NCI-H510A treated with DMSO at 0.1 percent for 48 hours (cell line): ENCODE measurements at places on chromosomes 4 and X.
A peak's percentile ranks its signal among the peaks of the same experiment; 100 is the strongest.

- no peak for DNase-seq
Observed at GRCh38 chr4:80321341-80321740, 14.2 kb upstream of the CFAP299 start.

GRCh38 chr4:104870495-104871233 is 276.0 kb upstream of the TET2 start:
- DNase-seq: no peak

- no peak for DNase-seq
Observed at GRCh38 chr4:26030780-26031179, 116.8 kb downstream of the SMIM20 start.

- DNase-seq: no peak
Observed at GRCh38 chr4:57418133-57418532, 307.9 kb upstream of the IGFBP7 start.

DNA sequence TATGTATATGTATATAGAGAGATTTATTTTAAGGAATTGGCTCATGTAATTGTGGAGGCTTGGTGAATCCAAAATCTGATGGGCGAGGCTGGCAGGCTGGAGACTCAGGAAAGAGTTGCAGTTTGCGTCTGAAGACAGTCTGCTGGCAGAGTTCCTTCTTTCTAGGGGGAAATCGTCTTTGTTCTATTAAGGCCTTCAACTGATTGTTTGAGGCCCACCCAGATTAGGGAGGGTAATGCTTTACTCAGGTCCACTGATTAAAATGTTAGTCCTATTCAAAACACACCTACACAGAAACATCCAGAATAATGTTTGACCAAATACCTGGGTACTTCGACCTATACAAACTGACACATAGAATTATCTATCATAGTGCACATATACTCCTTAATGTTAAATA is 149.5 kb downstream of the NAA11 start:
- no peak for DNase-seq

DNA sequence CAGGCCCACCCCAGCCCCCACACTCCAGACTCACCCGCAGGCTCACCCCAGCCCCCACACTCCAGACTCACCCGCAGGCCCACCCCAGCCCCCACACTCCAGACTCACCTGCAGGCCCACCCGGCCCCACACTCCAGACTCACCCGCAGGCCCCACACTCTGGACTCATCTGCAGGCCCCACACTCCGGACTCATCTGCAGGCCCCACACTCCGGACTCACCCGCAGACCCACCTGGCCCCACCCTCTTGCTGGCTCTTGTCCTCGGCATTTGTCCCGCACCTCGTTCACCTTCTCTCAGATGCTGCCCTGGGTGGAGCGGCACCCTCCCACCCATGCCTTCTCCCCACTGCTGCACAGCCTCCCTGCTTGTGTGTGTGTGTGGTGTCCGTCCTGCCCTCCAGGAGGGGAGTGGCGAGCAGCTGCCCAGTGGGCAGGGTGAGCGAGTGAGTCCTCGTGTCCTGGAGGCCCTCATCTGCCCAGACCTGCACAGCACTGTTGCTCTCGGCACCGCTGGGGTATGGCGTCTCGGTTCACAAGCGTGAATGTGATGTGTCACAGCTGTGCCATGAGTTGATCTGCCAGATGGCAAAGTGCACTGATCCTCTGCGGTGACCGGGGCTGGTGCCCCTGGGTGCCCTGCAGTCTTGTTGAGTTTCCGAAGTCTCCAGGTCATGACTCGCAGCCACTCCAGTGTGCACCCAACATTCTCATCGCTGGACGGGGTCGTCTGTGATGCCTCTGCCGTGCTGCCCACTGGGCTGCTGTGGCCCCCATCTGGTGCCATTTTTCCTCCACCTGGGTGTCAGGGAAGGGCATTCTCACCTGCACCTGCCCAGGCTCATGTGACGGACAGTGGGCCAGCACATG is 27.7 kb downstream of the MAEA start:
- no peak for DNase-seq

- no peak for DNase-seq
Observed at GRCh38 chrX:134024686-134025377, 39.4 kb upstream of the GPC3 start.

DNA sequence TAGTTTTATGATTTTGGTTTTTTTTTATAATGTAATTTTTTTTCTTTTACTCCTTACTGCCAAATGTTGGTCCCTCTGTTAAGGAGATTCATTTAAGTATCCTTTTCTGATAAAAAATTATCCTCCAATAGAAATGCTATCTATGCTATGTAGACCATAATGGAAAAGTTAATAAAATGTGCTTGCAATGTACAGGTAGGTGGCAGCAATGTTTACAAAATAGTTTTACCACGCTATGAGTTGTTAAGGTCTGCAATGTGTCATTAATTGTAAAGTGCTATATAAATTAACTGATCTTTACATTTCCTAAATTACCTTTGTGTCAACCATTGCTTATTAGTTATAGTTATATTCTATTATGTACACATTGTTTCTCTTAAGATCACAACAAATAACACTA is 3.8 kb upstream of the CENPC start:
- peak; percentile 80 for DNase-seq

GRCh38 chrX:114028907-114029662 is 554.8 kb upstream of the HTR2C start:
- DNase-seq: peak; percentile 1

- DNase-seq: no peak
Observed at GRCh38 chr4:169185133-169185956, 85.4 kb downstream of the SH3RF1 start.

DNA sequence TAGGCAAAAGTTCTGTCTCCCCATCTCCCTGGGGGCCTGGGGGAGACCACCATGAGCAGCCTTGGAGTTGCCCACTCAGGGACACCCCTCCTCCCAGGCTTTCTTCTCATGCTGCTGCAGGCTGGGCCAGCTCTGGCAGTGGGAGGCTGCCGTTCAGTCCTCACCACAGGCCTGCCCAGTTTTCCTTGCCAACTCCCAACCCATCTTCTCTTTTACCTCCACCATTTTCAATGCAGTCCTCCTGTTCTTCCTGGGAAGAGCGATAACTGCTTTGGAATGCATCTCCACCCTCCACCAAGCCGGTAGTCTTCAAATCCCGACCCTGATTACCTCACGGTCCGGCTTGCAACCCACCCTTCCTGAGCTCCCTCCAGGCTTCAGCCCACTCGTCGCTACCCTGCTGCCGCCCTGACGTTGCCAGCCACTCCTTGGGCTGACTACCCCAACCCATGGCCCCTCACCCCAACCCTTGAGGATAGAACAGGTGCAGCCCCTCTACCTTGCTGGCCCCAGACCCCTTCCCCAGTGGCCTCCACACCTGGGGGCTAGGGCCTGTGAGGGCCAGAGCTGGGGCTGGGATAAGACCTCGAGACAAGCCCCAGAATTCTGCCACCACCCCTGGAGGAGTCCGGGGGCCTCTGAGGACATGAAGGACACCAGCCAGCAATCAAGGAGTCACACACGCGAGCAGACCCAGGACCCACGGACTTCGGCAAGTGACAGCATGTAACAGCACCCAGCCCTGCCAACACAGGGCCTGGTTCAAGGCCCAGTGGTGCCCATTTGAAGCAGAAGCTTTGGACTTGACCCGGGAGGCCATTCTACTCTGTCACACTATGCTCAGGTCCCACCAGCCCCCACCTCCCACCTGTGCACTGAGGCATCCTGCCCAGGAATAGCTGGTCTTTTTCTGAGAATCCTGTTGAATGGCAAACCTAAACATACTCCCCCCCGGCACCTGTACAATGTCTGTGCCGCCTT is 9.2 kb downstream of the WDR1 start:
- no peak for DNase-seq

GRCh38 chrX:27767387-27767786 is 40.4 kb upstream of the MAGEB10 start:
- no peak for DNase-seq

GRCh38 chrX:104679175-104679574 is 113.2 kb downstream of the IL1RAPL2 start:
- no peak for DNase-seq

- DNase-seq: no peak
Observed at GRCh38 chrX:44019911-44020310, 46.7 kb upstream of the NDP start.

- no peak for DNase-seq
Observed at GRCh38 chrX:134374910-134375309, 85.1 kb upstream of the HPRT1 start.

DNA sequence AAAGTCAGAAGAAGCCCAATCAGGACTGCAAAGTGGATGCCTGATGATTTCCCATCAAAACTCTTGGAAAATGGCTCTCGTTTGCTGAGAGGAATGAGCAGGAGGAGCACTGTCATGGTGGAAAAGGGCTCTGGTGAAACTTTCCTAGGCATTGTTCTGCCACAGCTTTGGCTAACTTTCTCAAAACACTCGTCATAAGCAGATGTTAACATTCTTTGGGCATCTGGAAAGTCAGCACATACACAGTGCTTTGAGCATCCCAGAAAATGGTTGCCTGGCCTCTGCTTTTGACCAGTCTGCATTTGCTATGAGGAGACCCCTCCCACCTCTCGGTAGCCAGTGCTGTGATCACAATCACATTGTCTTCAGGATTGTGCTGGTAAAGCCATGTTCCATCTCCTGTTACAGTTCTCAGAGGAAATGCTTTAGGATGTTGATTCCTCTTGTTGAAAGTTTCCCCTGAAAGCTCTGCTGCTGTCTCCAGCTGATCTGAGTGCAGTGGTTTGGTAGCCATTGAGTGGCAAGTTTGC is 25.2 kb upstream of the TBC1D14 start:
- no peak for DNase-seq

GRCh38 chr4:101527188-101527587 is 179.9 kb upstream of the PPP3CA start:
- no peak for DNase-seq

DNA sequence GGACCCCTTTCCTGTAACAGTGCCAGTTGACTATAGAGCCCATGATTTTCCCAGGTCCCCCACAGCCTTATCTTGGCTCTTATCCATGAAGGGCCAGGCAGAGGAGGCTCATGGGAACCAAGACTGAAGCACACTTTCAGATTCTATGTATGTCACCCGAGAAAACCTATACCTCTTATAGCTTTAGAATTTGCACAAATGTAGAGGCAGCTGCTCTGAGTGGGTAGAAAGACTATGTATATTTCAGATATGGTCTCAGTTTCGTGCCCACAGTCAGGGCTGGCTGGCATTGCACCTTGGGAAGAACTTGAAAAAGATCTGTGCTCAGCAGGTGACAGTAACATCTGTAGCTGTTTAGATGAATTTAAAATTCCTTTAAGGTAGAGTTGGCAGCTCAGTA is 8.3 kb upstream of the LNX1 start:
- no peak for DNase-seq

GRCh38 chrX:81255876-81256275 is 54.0 kb downstream of the SH3BGRL start:
- no peak for DNase-seq

- no peak for DNase-seq
Observed at GRCh38 chr4:113899271-113900070, 80.0 kb downstream of the ARSJ start.

GRCh38 chr4:20570981-20571715 is 129.1 kb upstream of the PACRGL start:
- no peak for DNase-seq

GRCh38 chr4:68895561-68896198 is 55.9 kb downstream of the UGT2A3 start:
- DNase-seq: no peak

- DNase-seq: no peak
Observed at GRCh38 chr4:152106113-152106763, 345.4 kb upstream of the GATB start.

DNA sequence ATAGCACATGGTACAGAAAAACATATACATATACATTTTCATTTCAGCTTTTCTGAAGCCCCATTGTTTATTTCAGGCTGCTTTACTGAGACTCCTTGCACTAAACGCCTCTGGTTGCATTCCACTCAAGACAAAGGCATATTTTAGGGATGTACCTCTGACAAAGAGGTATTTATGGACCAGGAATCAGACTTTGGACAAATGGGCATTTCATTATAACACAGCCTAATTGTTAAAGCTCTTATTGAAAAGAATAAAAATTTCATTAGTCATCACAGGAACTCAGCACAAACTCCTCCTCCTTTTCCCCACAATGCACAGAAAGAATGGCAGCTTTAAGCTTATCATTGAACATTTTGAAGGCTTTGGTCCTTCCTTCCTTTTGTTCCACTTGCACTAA is 62.9 kb upstream of the UGT8 start:
- no peak for DNase-seq

DNA sequence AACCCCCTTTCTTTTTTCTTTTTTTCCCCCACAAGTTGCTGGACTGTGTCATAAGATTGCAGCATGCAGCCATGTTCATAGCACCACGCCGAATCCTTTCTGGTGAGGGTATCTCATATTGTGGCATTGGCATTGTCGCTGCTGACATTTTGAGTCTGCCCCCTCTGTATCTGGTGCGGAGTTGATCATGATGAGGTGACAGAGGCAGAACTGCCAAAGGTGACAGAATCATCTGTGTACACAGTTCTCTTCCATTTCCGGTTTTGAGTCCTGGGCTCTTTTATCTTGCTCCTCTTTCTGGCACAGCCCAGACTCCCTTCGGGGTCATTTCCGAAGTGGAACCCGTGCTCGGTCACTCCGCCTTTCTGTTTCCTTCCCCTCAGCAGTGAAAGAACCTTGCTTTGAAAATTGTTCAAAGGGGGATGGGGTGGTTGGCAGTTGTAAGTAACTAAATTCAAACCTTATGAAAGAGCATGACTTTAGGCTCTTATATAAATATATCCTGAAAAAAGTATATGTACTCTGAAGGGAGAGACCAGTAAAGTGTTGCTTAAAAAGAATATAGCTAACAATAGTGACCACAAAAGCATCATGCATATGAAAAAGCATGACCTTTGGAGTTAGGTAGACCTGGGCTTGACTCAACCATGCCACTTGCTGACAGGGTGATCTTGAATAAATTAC is 55.0 kb upstream of the BMP2K start:
- peak; percentile 31 for DNase-seq

DNA sequence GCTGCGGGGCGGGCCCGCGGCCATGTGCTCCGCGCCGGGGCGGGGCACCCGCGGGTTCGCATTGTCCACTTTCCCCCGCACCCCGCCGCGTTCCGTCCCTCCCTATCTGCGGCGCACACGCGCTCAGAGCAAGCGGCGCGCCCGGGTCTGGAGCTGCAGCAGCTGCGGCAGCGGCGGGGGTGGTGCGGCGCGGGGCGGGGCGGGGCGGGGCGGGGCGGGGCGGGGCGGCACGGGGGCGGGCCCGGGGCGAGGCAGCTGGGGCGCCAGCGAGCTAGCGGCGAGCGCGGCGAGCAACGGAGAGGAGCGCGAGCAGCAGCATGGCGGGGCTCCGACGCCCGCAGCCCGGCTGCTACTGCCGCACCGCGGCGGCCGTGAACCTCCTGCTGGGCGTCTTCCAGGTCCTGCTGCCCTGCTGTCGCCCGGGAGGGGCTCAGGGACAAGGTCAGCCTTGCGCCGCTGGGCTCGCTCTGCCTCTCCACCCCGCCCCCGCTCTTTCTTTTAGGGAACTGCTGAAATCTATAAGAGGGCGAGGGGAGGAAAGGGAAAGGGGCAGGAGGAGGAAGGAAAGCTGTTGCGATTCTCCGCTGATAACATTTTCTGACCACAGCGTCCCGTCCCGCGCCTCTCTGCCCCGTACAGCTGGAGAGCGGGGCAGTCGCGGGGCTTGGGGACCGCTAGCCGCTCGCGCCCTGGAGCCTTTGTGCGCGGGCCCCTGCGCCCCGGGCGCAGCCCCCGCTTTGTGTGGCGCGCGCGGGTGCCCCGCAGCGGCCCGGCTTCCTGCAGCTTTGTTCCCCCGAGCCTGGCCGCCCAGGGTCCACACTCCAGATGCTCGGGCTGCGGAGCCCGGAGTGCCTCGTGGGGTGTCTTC is at the start of gene TMEM131L:
TMEM131L (plus strand) TSS at position 280 of the 868 bp plus-strand sequence; CDS start at position 318, 38 bp downstream.
- no peak for DNase-seq
